Aortic smooth muscle cell (primary cell): ENCODE measurements at places on chromosomes 5 and 9. TPM values are rescaled to one million over a fixed set of nuclear protein-coding genes. Genes with fewer than 3 reads are reported as not detected.

ACTBL2 gene
- 0.06 TPM in 1 of 2 replicates, not detected in the other for total RNA-seq

GABRA1 gene
- under 0.01 TPM in 2 replicates for total RNA-seq

ARHGEF39 gene
- 0.44 and 0.53 TPM in 2 replicates for total RNA-seq

MAP1B gene
- 135 and 251 TPM in 2 replicates for total RNA-seq

AQP3 gene
- 0.26 and 0.56 TPM in 2 replicates for total RNA-seq

TSLP gene
- total RNA-seq = 18.9 and 26.5 TPM in 2 replicates

NEURL1B gene
- 3.4 and 6.2 TPM in 2 replicates for total RNA-seq

PRUNE2 gene
- total RNA-seq = 50.7 and 65.3 TPM in 2 replicates

ADAMTS12 gene
- total RNA-seq = 3.7 and 5.3 TPM in 2 replicates

SPAG8 gene
- 1.7 TPM in 2 replicates for total RNA-seq

SMIM33 gene
- not detected in 2 replicates for total RNA-seq

ANKRD34B gene
- not detected in 2 replicates for total RNA-seq

ACOT12 gene
- total RNA-seq = not detected in 2 replicates

PCDHGC5 gene
- 3.4 and 4.7 TPM in 2 replicates for total RNA-seq

TLX3 gene
- not detected in 2 replicates for total RNA-seq

ECM2 gene
- total RNA-seq = 8.2 and 22.3 TPM in 2 replicates

GPX8 gene
- total RNA-seq = 91.9 and 108 TPM in 2 replicates

MARCHF11 gene
- not detected in 2 replicates for total RNA-seq

UGCG gene
- total RNA-seq = 60.1 and 83.9 TPM in 2 replicates

RMI1 gene
- 5.8 and 6.3 TPM in 2 replicates for total RNA-seq

CCL27 gene
- not detected in 2 replicates for total RNA-seq

PPWD1 gene
- 33.8 and 44.0 TPM in 2 replicates for total RNA-seq

PCDHA7 gene
- 0.13 and 0.37 TPM in 2 replicates for total RNA-seq

PBX3 gene
- total RNA-seq = 18.0 and 27.2 TPM in 2 replicates

IRGM gene
- total RNA-seq = 0.12 TPM in 1 of 2 replicates, not detected in the other

MYOT gene
- total RNA-seq = not detected in 2 replicates

NAIP gene
- 2.5 and 5.8 TPM in 2 replicates for total RNA-seq

CDH9 gene
- not detected in 2 replicates for total RNA-seq

TCF7 gene
- 1.2 and 2.8 TPM in 2 replicates for total RNA-seq

ELOVL7 gene
- total RNA-seq = under 0.01 TPM in 1 of 2 replicates, not detected in the other

SPINK13 gene
- total RNA-seq = not detected in 2 replicates

LRRC70 gene
- total RNA-seq = 0.93 and 1.3 TPM in 2 replicates

YTHDC2 gene
- 17.4 and 20.6 TPM in 2 replicates for total RNA-seq

SHLD3 gene
- total RNA-seq = 3.0 and 3.2 TPM in 2 replicates

PKN3 gene
- 2.8 TPM in 2 replicates for total RNA-seq

PCDHA3 gene
- total RNA-seq = 0.13 and 0.37 TPM in 2 replicates

GPRIN1 gene
- 2.4 and 3.2 TPM in 2 replicates for total RNA-seq

RANBP3L gene
- total RNA-seq = 0.13 and 0.31 TPM in 2 replicates

SPATA31D4 gene
- total RNA-seq = not detected in 2 replicates

CMBL gene
- 5.8 and 7.3 TPM in 2 replicates for total RNA-seq

CLINT1 gene
- total RNA-seq = 89.2 and 109 TPM in 2 replicates

SLC34A1 gene
- total RNA-seq = not detected in 2 replicates

GOLM1 gene
- total RNA-seq = 27.0 and 30.5 TPM in 2 replicates

ZFP2 gene
- total RNA-seq = 0.25 and 0.92 TPM in 2 replicates

PTGES gene
- 1.9 and 4.4 TPM in 2 replicates for total RNA-seq

TAF11L4 gene
- not detected in 2 replicates for total RNA-seq

MLANA gene
- not detected in 2 replicates for total RNA-seq

DIPK1B gene
- 1.4 and 2.6 TPM in 2 replicates for total RNA-seq

GBA2 gene
- 21.4 and 29.0 TPM in 2 replicates for total RNA-seq

DEPDC1B gene
- 3.0 and 4.9 TPM in 2 replicates for total RNA-seq

GALNT12 gene
- total RNA-seq = 9.6 and 12.9 TPM in 2 replicates
